ENCODE measurements at places on chromosomes 16 and 17.

DNA sequence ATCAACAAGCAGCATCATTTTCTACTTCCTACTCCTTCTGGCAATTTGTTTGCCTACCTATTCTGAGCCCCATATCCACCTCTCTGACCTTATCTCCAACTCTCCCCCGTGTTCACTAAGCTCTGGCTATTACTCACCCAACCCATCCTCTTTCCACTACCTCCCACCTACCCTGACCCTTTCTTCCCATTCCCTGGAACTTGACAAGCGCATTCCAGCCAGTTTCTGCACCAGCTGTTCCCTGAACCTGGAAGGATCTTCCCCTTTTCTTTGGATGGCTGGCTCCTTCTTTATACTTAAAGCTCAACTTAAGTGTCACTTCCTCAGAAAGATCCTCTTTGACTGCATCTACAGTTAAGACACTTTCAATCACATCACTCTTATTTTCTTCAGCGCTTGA, 2.2 kb downstream of the DCUN1D3 start:
- DNase-seq = no peak

GRCh38 chr17:12730421-12730820, 58.9 kb upstream of the ARHGAP44 start:
- no peak for DNase-seq

DNA sequence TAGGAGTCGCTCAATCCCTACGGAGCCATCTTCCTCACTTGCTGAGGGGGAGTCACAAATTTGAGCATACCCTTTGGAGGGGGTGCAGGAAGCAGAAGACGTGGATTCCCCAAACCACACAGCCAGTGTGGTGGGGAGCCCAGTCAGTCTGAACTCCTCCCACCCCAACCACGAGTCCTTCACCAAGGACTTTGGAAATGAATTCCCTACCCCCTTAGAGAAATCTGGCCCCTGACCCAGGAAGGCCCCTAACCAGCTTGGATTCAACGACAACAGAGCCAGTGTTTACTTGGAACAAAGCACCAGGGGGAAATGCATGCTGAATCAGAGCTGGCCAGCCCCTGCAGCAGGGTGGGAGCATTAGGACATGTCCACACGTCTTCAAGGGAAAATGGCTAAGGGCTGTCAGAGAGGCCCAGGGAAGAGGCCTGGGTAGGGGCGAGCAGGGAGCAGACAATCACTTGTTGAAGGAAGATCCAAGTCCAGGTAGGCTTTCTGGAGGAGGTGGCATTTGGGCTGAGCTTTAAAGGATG, 5.5 kb upstream of the TMEM92 start:
- no peak for DNase-seq

DNA sequence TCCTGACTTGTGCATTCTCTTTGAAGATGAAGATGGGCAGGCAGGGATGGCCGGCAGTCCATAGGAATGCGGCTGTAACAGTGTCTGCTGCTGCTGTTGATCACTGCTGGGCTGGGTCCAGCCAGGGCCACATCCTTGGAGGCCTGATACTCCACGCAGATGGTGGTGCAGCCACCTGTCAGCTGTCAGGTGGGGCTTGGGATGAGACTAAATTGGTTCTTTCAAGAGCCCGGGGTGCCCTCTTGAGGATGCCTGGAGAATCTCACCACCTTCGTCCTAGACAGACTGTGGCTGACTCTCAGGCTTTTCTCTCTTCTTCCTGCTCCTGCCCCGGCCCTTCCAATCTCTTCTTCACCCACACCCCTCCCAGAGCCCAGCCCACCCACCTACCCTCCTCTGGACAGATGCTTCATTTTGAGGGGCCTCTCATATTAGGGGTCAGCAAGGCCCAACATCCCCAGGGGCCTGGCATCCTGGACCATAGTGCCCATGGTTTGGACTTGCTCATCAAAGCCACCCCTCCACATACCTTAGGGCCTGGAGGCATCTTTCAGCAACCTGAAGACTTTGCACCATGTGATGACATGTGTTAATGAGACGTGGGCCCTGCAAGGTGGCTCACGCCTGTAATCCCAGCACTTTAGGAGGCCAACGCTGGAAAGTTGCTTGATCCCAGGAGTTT, 19.1 kb downstream of the OSBPL7 start:
- peak; percentile 40 for DNase-seq

- no peak for DNase-seq
Observed at GRCh38 chr17:54085934-54086333, 263.2 kb downstream of the KIF2B start.
